ENCODE measurements at places on chromosomes 5 and 9. TPM values are rescaled to one million over a fixed set of nuclear protein-coding genes. Genes with fewer than 3 reads are reported as not detected.
A peak's percentile ranks its signal among the peaks of the same experiment; 100 is the strongest.

The PLAC8L1 gene
- 2.6 TPM for total RNA-seq

DNA sequence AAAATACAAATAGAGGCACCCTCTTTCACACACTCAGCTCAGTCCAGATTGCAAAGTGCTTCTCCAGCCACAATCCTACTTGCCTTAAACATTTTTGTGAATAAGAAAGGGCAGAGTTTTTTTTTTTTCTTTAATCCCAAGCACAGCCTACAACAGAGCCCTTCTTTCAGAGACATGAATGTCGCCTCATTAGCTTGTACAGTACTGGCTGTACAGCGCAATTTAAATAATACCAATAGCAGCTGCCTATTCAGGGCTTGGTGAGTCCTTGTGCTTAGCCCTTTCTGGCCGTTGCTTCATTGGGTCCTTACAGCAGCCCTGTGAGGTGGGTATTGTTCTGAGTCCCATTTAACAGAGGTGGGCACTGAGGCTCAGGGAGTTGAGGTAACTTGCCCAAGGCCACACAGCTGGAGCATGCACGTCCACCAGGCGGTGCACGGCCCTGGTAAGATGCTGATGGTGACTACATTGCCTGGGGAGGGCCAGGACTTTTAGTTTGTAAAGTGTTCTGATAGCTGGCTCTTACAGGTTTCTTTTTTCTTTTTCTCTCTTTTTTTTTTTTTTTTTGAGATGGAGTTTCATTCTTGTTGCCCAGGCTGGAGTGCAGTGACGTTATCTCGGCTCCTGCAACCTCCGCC, 23.1 kb downstream of the NDST1 start:
- no peak overlapping the region for H3K4me3 ChIP-seq
- peaks cover 2% of the 10 kb centered on the region for H3K4me1 ChIP-seq
- no peak overlapping the region for H3K27ac ChIP-seq
- peaks cover 7% of the 10 kb centered on the region for H3K36me3 ChIP-seq

DNA sequence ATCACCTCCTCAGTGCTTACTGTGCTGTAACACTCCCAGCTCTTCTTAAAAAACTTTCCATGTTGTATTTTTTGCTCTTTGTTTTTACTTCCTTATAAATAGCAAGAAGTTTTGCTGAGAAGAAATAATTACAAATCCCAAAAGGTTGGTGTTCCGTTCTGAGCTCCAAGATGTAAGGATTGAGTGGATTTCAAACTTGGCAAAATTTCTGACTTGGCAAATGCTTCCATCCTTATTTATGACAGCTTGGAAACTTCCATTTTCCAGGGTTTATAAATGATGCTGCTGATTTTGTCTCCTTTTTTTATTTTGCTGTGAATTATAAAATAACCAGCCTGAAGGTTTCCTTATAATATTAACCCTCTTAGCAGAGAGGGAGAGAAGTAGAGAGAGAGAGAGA, 151.9 kb downstream of the NTRK2 start:
- peaks cover 24% of the 10 kb centered on the region for H3K27me3 ChIP-seq
- no peaks in the 10 kb centered on the region for H3K36me3 ChIP-seq
- H3K4me3 ChIP-seq, result no peak overlapping the region
- H3K27ac ChIP-seq, result no peak overlapping the region
- no peaks in the 10 kb centered on the region for H3K4me1 ChIP-seq
- no peak for DNase-seq

The TNC gene
- total RNA-seq, result 0.49 TPM

DNA sequence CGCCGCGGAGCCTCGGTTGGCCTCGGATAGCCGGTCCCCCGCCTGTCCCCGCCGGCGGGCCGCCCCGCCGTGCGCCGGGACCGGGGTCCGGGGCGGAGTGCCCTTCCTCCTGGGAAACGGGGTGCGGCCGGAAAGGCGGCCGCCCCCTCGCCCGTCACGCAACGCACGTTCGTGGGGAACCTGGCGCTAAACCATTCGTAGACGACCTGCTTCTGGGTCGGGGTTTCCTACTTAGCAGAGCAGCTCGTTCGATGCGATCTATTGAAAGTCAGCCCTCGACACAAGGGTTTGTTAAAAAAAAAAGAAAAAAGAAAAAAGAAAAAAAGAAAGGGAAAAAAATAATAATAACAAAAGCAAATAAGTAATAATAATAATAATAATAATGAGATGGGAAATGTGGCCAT, 112.8 kb downstream of the GCNT1 start:
- no peak for DNase-seq
- H3K36me3 ChIP-seq, result no peaks in the 10 kb centered on the region
- H3K27me3 ChIP-seq, result no peaks in the 10 kb centered on the region
- no peak overlapping the region for H3K27ac ChIP-seq
- H3K4me3 ChIP-seq, result no peak overlapping the region

DNA sequence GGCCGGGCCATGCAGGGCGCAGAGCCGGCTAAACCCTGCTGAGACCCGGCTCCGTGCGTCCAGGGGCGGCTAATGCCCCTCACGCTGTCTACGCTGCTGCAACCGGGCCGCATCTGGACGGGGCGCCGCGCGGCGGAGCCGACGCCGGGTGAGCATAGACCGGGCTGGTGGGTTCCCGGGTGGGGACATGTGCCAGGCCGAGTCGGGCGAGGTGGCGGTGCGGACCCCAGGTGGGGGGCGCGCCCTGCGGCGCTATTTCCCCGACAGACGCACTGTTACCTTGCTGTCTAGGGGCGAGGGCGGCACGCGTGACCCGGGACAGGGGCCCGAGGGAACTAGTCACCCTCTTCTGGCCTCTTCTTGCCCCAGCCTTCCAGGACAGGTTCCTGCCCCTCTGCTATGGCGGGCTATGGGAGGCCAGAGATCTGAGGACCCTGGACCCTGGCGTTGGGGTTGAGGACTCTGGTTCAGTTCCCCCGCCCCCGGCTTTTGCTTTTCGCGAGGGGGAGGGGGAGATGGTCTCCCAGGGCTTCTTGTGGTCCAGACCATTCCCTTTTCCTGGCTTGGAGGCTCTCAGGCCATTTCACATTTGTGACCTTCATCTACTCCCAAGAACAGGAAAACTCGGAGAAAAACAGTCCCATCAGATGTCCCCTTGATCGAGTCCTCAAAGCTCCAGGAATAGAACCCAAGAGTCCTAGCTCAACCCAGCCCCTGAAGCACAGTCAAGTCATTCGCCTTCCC, 536 bp downstream of the SLC27A4 start:
- no peak for DNase-seq
- H3K36me3 ChIP-seq, result peaks cover 5% of the 10 kb centered on the region
- H3K27me3 ChIP-seq, result no peaks in the 10 kb centered on the region
- peak overlapping the region; percentile 84 for H3K4me3 ChIP-seq
- H3K27ac ChIP-seq, result peak overlapping the region; percentile 67

DNA sequence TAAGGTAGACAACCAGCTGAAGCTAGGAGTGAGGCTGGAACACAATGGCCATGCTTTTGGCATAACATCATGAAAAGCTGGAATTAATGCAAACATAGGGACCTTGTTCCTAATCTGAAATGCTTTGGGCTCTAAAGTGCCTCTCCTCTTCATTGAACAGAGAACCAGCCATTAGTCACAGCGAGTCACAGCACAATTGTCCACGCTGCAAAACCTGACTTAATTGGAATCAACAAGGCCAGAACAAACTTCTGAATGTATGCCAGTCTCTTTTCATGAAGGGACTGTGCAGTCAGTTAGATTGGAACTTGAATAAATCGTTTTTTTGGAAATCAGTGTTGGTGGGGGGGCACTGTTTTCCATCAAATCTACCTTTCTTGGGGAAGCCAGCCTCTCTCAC, 96.5 kb downstream of the JAKMIP2 start:
- no peaks in the 10 kb centered on the region for H3K36me3 ChIP-seq
- H3K4me1 ChIP-seq, result no peaks in the 10 kb centered on the region
- no peak overlapping the region for H3K4me3 ChIP-seq
- H3K27me3 ChIP-seq, result peaks cover 11% of the 10 kb centered on the region

- no peak overlapping the region for H3K27ac ChIP-seq
- DNase-seq, result no peak
- H3K4me1 ChIP-seq, result no peaks in the 10 kb centered on the region
- H3K4me3 ChIP-seq, result no peak overlapping the region
These were observed 17.8 kb upstream of the SLC12A7 start for GRCh38 chr5:1129711-1130055.

- H3K27me3 ChIP-seq, result no peaks in the 10 kb centered on the region
- no peak overlapping the region for H3K27ac ChIP-seq
- H3K36me3 ChIP-seq, result no peaks in the 10 kb centered on the region
- H3K4me1 ChIP-seq, result no peaks in the 10 kb centered on the region
- H3K4me3 ChIP-seq, result no peak overlapping the region
These were observed 28.7 kb downstream of the TLE4 start for GRCh38 chr9:79600466-79600865.

- peaks cover 100% of the 10 kb centered on the region for H3K4me1 ChIP-seq
- H3K36me3 ChIP-seq, result no peaks in the 10 kb centered on the region
- H3K27me3 ChIP-seq, result no peaks in the 10 kb centered on the region
- peak; percentile 72 for DNase-seq
These were observed 124.4 kb downstream of the C9orf50 start for GRCh38 chr9:129496473-129497004.

DNA sequence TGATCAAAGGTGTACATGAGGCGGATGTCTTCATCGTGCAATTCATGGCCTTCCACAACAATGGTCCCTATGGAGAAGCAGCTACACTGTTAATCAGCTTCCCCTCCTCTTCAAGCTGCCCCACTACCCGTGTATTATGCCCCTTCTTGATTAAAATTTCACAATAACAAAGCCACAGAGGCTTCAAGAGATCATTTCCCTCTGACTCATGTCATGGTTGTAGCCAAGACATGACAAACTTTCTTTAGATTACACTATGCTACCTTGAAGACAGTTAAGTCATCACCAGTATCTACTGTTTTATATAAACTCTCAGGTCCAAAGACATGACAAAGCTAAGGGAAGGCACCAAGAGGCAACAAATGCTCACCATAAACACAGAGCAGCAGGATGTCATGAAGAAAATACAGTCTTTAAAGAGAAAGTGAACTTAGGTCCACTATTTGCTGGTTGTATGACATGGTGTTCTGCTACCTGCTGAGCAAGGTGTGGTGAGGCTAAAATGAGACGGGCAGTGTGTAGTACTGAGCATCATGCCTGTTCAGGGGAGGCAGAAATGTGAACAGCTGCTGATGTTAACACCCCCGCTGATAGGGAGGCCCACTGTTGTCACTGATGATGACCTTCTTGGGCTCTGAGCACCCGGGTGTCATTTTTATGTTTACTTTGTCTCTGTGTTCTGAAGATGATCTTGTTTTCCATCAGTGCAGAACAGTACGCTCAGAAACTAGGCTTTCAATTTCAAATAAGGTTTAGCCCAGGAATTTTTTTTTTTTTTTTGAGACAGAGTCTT, 48.3 kb downstream of the IARS1 start:
- DNase-seq, result no peak
- peaks cover 75% of the 10 kb centered on the region for H3K36me3 ChIP-seq
- no peak overlapping the region for H3K4me3 ChIP-seq
- no peaks in the 10 kb centered on the region for H3K27me3 ChIP-seq
- H3K4me1 ChIP-seq, result no peaks in the 10 kb centered on the region
- no peak overlapping the region for H3K27ac ChIP-seq

GRCh38 chr9:70962761-70963440, 158.5 kb downstream of the TRPM3 start:
- H3K36me3 ChIP-seq, result no peaks in the 10 kb centered on the region
- DNase-seq, result no peak
- H3K27ac ChIP-seq, result no peak overlapping the region

GRCh38 chr5:14298126-14298847, 155.1 kb downstream of the TRIO start:
- H3K4me3 ChIP-seq, result no peak overlapping the region
- peaks cover 8% of the 10 kb centered on the region for H3K36me3 ChIP-seq
- H3K27me3 ChIP-seq, result no peaks in the 10 kb centered on the region
- no peaks in the 10 kb centered on the region for H3K4me1 ChIP-seq
- no peak for DNase-seq
- no peak overlapping the region for H3K27ac ChIP-seq

GRCh38 chr9:105708405-105708804, 14.1 kb downstream of the TMEM38B start:
- no peaks in the 10 kb centered on the region for H3K36me3 ChIP-seq
- no peak for DNase-seq
- H3K27me3 ChIP-seq, result no peaks in the 10 kb centered on the region
- H3K4me3 ChIP-seq, result no peak overlapping the region
- no peak overlapping the region for H3K27ac ChIP-seq

DNA sequence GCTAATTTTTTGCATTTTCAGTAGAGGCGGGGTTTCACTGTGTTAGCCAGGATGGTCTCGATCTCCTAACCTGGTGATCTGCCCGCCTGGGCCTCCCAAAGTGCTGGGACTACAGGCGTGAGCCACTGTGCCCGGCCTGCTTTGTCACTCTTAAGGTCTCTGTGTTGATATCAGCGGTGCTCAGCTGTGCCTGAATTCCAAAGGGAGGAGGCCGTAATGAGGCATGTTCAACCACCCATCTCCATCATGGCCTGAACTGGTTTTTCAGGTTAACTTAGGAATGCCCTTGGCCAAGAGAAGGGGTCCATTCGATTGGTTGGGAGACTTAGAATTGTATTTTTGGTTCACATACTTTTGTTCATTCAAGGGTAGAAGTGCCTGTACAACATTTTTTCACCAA, 22.0 kb downstream of the HSD17B3 start:
- no peaks in the 10 kb centered on the region for H3K4me1 ChIP-seq
- H3K4me3 ChIP-seq, result no peak overlapping the region
- no peaks in the 10 kb centered on the region for H3K36me3 ChIP-seq
- H3K27ac ChIP-seq, result no peak overlapping the region

The DDX4 gene
- total RNA-seq, result not detected

GRCh38 chr9:106576232-106576760, 286.7 kb upstream of the ZNF462 start:
- H3K27ac ChIP-seq, result no peak overlapping the region
- DNase-seq, result no peak
- H3K36me3 ChIP-seq, result no peaks in the 10 kb centered on the region

The CNTNAP3 gene
- 14.8 TPM for total RNA-seq

DNA sequence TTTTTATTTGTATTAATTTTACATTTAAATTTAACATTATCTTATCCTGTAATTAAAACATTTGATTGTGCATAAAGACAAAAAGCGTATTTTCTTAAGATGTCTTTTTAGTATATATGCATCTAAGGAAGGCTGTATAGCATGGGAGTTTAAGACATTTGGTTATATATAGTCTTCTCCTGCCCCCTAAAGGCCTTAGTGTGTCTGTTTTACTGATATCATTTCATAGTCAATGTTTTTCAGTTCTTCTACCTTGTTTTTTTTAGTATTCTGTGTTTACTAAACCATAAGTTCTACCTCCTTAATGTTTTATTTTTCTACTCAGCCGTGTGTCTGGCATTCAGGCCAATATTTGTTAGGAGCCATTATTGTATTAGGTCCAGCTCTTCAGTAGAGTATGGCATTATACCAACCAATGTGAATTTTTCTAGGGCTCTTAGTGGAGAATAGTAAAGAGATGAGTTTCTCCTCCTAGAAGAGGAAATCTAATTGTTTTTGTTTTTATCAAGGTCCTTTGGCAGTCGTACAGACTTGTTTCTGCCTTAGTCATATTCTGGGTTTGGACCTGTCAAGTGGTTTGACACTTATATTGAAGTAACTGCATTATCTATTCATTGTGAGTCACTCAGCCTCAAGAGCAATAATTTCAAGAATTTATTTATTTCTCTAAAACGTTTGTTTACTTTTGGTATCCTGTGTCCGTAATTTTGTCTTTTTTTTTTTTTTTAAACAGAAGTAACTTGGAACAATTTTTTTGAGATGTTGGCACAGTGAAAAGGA, 74.8 kb downstream of the SLF1 start:
- no peaks in the 10 kb centered on the region for H3K27me3 ChIP-seq
- no peak overlapping the region for H3K4me3 ChIP-seq
- DNase-seq, result peak; percentile 29
- no peaks in the 10 kb centered on the region for H3K36me3 ChIP-seq
- no peak overlapping the region for H3K27ac ChIP-seq
- no peaks in the 10 kb centered on the region for H3K4me1 ChIP-seq

All from HCT116 (cell line).